ENCODE measurements at places on chromosomes 5 and 9. TPM values are rescaled to one million over a fixed set of nuclear protein-coding genes. Genes with fewer than 3 reads are reported as not detected.

The TPD52L3 gene
- not detected for polyA plus RNA-seq

The HAPLN1 gene
- polyA plus RNA-seq = 5.0 TPM

The PCDHB11 gene
- 1.1 TPM for polyA plus RNA-seq

The HRH2 gene
- 2.1 TPM for polyA plus RNA-seq

The CCDC112 gene
- 8.2 TPM for polyA plus RNA-seq

Data from large intestine (tissue), 12 donors.